ENCODE measurements at places on chromosomes 1 and 21. TPM values are rescaled to one million over a fixed set of nuclear protein-coding genes. Genes with fewer than 3 reads are reported as not detected.

Gene MAP10
- 2.2 TPM for total RNA-seq

Gene GJA8
- not detected for total RNA-seq

- H3K4me3 ChIP-seq = no peak overlapping the region
- no peak for DNase-seq
- peaks cover 37% of the 10 kb centered on the region for H3K36me3 ChIP-seq
These were observed 18.6 kb downstream of the AKT3 start for GRCh38 chr1:243831463-243831862.

- no peak for DNase-seq
- H3K36me3 ChIP-seq = no peaks in the 10 kb centered on the region
- no peak overlapping the region for H3K4me3 ChIP-seq
- peaks cover 26% of the 10 kb centered on the region for H3K27me3 ChIP-seq
- H3K4me1 ChIP-seq = peaks cover 22% of the 10 kb centered on the region
These were observed 49.0 kb upstream of the ARHGEF16 start for GRCh38 chr1:3405491-3405890.

DNA sequence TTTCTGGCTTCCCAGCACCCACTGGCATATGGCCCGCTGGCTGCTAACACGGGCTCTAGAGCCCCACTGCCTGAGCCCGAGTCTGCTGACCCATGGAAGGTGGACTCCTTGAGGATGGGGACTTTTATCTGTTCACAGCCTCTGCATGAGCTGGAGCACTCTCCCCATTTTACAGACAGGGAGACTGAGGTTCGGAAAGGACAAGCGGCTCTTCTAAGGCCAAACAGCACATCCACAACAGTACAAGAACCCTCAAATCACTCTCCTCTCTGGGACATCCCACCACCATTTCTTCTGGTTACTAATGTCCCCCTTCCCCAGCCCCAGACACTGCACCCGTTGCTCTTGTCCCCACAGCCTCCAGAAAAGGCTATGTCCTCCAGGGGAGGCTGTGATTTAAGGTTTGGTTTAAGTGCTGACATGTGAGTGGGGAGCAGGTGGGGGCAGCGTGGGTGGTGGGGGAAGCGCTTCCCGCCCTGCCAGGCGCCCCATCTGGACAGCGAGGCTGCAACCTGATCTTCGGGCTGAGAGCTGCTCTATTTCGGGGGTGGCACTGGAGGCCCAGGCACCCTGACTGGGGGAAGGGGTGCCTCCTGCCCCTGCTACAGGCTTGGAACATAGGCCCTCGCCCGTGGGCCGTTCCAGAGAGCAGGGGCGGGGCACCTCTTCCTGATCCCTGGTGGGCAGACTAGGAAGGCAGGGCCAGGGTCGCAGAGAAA lies 104.8 kb upstream of the WNT4 start:
- H3K36me3 ChIP-seq = no peaks in the 10 kb centered on the region
- peaks cover 33% of the 10 kb centered on the region for H3K4me1 ChIP-seq
- no peak overlapping the region for H3K4me3 ChIP-seq
- H3K27ac ChIP-seq = no peak overlapping the region
- DNase-seq = no peak

GRCh38 chr1:179034720-179035119 lies 9.0 kb downstream of the FAM20B start:
- DNase-seq = no peak
- peaks cover 6% of the 10 kb centered on the region for H3K36me3 ChIP-seq
- H3K4me3 ChIP-seq = no peak overlapping the region
- peak overlapping the region; percentile 7 for H3K27ac ChIP-seq
